ENCODE measurements at places on chromosomes 2 and 18. TPM values are rescaled to one million over a fixed set of nuclear protein-coding genes. Genes with fewer than 3 reads are reported as not detected.
A peak's percentile ranks its signal among the peaks of the same experiment; 100 is the strongest.

GRCh38 chr2:201697899-201698298, 545 bp downstream of the MPP4 start:
- peak; percentile 59 for DNase-seq

- DNase-seq: no peak
Observed at GRCh38 chr2:232342635-232343565, 35.7 kb upstream of the ALPP start.

- peak; percentile 95 for DNase-seq
Observed at GRCh38 chr2:177263451-177264208, 897 bp downstream of the NFE2L2 start.

- no peak for DNase-seq
Observed at GRCh38 chr2:150977296-150977695, 284.4 kb downstream of the RBM43 start.

GRCh38 chr2:9991221-9991620, 39.7 kb downstream of the GRHL1 start:
- DNase-seq: no peak

Gene GALNT14
- total RNA-seq: not detected

Gene C2orf15
- total RNA-seq: not detected

Gene GPR17
- total RNA-seq: not detected

Gene TXNDC2
- 0.06 TPM for total RNA-seq

Gene GTF2A1L
- not detected for total RNA-seq
